ENCODE measurements at places on chromosomes 5 and 9.

DNA sequence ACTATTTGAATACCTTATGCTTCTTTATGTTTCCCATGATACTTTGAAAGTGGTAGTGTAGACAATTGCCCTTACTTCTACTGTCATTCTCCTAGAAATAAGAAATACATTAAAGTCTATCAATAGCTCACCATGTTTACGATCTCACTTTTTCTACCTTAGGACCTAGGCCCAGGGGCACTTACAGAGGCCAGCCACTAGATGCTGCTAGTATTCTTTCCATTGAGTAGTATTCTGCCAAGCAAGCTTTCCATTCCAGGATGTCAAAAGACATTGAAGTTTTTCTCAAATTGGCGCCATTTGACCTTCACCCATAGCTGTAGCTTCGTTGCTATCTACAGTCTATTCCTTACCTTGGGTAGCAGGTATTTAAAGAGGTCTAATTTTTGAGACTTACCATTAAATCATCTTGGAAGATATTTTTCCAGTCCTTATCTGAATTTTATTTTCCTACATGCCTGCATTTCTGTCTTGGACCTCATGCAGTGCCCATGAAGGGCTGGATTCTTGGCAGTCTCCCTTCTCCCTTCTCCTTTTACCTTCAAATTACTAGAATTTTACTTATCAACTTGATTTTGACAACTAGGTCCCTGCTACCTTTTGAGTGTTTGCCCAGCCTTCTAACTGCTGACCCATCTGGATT, 246.0 kb upstream of the NUDT12 start:
- DNase-seq = no peak

DNA sequence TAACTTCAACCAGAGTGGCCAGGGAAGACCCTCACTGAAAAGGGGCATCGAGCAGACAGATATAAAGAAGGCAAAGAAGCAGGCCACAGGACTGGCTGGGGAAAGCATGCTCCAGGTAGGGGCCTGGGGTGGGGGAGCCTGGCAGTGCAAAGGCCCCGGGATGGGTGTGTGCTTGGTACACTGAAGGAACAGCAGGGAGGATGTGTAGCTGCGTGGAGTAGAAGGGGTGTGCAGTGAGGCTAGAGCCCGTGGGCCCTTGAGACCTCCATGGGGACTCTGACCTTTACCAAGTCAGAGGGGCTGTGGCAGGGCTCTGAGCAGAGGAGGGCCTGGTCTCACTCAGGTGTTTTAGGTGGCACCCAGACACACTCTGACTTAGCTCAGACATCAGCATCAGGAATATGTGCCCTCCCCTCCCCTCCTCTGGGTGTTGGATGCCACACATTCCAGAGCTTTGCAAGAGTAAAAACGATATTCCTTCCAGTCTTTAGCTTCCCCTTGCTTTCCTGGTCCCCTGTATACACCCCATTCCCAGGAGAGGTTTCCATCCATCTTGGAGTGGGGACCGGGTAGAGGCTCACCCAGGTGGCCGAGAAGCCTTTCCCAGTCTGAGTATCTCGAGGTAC, 7.6 kb downstream of the TRIM7 start:
- no peak for DNase-seq

- DNase-seq = no peak
These were observed 73.3 kb downstream of the GOLPH3 start for GRCh38 chr5:32100691-32101302.

DNA sequence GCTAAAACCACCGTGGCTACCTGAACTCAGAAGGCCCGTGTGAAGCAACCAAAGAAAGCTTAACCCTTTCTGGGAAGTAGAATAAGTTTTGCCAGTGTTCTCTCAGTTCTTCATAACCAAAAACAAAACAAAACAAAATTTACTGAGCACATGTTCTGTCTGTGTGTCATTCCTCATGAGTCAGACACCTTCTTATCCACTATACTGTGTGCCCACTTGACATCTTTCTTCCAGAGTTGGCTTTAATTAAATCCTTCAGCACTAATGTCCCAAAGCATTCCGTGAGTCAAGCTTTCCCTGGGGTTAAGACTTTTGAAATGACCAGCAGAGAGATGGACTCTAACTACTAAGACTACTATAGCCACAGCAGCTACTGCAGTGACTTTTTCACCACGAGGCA, 61.3 kb downstream of the GLIS3 start:
- no peak for DNase-seq

- DNase-seq = no peak
These were observed 34.1 kb downstream of the MCCC2 start for GRCh38 chr5:71621268-71621667.

- no peak for DNase-seq
These were observed 266.5 kb downstream of the MSX2 start for GRCh38 chr5:174990909-174991308.

DNA sequence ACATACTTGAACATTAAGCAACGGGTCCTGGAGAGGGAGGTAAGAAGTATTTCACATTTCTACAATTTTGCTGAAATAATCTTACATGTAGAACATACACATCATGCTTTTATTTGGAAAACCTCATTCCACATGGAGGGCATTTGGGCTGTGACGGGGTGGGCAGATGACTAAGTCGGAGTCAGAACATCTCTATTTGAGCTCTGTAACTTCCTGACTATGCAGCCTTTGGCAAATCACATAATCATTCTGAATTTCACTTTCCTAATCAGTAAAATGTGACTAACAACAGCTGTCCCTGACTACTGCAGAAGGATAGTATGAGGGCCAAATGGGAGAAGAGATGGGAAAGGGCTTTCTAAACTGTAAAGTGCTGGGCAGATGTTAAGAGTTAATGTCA, 17.1 kb upstream of the IL6ST start:
- no peak for DNase-seq

DNA sequence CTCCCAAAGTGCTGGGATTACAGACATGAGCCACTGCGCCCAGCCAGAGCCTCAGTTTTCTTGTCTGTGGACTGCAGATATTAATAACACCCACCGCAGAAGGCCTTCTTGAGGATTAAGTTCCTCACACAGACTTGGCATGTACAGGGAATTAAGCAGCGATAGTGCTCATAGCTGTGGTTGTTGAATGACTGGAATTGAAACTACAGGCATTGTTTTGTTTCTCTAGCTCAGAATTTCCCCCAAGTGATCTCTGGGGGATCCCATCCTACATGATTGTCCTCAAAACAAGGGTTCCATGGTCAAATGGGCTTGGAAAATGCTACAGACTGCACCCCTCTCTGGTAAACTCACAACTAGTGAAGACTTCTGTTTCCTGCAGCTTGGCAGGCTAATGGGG, 44.2 kb upstream of the TDRD7 start:
- no peak for DNase-seq

GRCh38 chr9:131319486-131319885, 30.0 kb downstream of the PLPP7 start:
- no peak for DNase-seq

DNA sequence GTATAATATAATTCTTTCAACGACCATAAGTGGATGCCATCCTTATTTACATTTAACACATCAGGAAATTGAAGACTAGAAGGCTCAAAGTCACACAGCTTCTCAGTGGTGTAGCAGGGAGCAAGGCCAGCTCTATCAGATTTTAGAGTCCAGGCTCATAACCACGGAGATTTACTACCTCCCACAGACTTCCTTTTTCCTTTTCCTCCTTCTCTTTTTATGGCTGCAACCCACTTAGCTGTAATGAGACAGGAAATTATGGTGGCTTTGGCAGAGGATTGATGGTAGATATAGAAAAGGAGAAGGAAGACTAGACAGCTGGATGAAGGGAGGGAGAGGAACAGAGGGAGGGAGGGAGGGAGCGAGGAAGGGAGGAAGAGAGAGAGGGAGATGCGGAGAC, 47.4 kb downstream of the SPEF2 start:
- no peak for DNase-seq

DNA sequence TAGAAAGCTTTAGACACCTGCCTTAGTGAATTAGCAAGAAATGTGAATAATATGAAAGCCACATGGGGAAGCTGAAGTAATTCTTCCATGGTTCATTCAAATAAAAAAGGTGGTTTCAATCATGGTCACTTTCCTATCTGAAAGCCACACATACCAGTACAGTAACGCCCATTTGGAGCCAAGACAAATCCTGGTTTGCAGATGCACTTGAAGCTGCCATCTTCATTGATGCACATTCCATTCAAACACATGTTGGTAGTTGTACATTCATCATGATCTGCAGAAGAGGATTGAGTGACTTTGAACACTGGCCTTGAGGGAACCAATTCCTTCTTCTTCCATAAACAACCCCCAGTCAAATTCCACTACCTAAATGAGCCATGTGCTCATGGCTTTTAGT, 161.5 kb downstream of the FBN2 start:
- DNase-seq = no peak

DNA sequence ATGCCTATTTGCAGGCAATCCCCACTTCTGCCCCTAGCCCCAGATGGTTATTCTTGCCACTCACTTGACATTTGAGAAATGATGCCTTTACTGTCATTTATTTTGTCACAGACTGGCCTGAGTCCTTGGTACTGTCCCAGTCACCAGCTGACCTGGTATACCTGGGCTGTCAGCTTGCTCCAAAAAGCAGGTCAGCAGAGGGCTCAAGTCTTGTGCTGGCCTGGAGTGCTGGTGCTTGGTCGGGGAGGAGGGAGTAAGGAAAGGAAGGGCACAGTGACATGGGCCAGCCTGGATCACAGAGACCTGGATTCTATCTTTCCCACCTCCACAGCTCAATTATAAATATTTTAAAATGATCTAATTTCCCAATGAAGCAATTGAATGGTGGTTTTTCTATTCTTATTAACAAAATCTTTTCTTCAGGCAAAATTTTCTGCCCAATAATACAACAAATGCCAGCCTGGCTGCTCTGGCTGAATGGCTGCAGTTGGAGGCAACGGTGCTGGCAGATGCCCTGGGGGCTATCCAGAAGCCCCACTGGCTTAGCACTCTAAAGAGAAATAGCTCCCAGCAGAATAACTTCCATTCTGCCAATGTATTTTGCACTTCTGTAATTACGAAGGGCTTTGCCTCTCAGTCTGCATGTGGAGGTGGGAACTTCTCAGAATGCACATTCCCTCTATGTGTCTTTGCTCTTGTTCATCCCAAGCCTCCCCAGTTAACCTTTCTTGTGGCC, 160.6 kb downstream of the GADD45G start:
- no peak for DNase-seq

GRCh38 chr5:141349917-141350619, at the start of gene PCDHGB1:
Gene PCDHGB1 (plus strand): TSS chr5:141350099. CDS start chr5:141350261, 162 bp downstream.
- no peak for DNase-seq

- no peak for DNase-seq
These were observed 15.4 kb downstream of the CDK5RAP2 start for GRCh38 chr9:120564589-120564988.

- DNase-seq = no peak
These were observed 87.6 kb downstream of the SUSD1 start for GRCh38 chr9:112087506-112087905.

DNA sequence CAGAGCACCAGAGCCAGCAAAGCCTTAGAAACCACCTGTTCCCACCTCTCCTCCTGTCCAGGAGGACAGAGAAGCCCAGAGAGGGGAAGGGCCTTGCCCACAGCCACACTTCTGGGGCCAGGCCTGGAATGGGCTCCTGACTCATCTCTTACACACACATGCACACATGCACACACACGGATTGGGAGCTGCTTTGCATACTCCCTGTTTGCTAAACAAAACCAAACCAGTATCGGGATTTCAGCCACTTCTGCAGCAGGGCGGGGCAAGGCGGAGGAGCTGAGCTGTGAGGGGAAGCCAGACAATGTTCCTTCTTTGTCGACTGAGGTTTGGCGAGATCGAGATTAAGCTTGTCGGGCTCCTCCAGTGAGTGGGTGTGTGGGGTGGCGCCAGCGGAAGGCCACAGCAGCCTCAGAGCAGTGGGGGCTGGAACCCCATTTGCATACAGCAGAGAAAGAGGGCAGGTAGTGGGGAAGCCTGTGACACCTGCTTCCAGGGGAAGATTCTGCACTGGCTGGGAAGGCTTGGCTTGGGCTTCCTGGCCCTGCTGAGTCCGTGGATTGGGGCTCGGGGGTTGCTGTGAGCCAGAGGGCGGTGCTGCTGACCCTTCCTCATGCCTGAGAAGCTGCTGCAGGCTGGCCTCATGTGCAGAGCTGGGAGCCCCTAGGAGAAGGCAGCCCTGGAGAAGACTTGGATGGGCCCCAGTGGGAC, 16.1 kb downstream of the GFI1B start:
- no peak for DNase-seq

DNA sequence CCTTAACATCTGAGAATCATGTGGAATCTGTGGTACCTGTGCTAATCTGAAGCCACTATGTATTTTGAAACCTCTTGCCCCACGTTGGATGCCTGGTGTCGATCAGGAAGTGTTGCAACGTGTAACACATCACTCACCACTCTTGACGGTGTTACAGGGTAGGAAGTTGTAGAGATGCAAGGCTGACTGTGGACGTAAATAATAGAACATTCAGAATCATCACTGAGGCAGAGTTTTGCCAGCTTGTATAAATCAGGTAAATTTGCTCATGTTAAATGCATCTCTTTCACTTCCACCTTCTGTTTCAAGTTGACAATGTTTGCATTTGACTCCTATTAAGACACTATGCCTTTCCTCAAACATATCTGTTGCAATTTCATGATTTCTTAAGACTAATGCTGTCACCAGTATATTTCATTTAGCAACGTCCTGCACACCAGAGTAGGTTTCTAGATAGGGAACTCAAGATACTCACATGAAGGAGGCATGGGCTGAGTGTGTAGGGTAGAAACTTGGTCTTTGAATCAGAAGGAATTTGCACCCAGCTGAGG, 38.1 kb downstream of the BASP1 start:
- DNase-seq = no peak

DNA sequence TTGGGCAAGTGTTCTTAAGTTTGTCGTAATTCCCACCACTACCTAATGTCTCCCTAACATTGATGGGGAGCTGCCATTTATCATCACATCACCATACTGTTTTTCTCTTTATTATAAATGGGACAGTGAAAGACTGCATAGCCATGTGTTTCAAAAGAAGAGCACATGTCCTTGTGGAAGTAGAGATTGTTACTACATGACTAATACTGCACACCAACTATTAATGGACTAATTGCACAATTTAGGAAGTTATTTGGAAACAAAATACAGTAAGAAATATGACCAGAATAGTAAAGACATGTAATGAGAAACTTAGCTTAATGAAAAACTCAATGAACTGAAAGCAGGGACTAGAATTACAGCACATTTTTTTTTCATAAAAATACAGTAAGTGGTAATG, 12.0 kb upstream of the ELOVL7 start:
- no peak for DNase-seq

GRCh38 chr9:133874060-133874657, 118.0 kb downstream of the VAV2 start:
- no peak for DNase-seq

GRCh38 chr5:25614466-25614865, 969.7 kb upstream of the CDH10 start:
- no peak for DNase-seq

GRCh38 chr5:4847766-4848165, 292.4 kb upstream of the ADAMTS16 start:
- DNase-seq = no peak

DNA sequence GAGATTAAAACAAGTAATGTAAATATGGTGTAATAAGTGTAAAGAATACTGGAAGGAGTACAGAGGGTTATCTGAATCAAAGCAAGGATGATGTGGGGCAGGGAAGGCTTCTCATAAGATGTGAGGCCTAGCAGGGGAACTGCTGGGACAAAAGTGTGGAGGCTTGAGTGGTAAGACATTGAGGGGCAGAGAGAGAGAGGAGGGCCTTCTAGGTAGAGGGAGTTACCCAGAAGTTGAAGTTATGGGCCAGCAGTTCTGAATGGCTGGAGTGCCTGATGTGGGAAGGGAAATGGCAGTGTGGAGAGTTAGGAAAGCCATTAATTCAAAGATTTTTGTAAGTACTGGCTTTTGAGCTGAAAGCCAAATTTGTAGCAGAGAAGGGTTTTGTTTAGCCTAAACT, 36.8 kb downstream of the CPEB4 start:
- DNase-seq = no peak

All from stimulated activated CD8-positive, alpha-beta memory T cell treated with anti-CD3 and anti-CD28 coated beads, Interleukin-7, amount 100 ng/mL, for 1 hour (primary cell).